ENCODE measurements at places on chromosomes 16 and 17.

DNA sequence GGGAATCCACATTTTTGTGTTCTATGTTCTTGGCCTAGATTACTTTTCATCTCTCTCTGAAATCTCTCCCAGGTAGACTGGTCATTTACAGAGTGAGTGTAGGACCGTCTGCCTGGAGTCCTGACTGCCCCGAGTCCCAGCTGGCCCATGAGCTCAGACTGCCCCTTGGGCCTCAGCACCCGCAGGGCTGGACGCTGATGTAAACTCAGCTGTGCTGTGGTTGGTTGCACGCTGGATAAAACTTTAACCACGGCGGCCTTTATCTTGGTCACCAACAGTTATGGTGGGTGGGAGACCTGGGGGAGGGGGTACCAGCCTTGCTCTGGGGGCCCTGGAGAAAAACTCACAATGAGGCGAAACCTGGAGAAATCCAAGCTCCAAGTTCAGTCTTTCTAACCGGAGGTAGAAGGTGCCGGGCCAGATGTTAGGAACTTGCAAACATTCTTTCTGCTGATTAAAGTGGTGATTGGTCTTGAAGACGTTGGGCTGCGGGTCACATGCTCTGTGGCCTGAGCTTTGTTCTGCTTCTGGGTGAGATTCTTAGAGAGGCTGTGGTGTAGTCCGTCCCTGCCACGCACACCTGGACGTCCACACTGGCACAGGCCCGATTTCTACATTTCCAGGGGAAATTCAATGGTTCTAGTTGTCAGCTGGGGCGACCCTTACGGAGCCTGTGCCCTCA lies 6.9 kb downstream of the METRNL start:
- DNase-seq: no peak

- DNase-seq: no peak
Measured at GRCh38 chr17:40343219-40344119, 21.1 kb downstream of the GJD3 start.

DNA sequence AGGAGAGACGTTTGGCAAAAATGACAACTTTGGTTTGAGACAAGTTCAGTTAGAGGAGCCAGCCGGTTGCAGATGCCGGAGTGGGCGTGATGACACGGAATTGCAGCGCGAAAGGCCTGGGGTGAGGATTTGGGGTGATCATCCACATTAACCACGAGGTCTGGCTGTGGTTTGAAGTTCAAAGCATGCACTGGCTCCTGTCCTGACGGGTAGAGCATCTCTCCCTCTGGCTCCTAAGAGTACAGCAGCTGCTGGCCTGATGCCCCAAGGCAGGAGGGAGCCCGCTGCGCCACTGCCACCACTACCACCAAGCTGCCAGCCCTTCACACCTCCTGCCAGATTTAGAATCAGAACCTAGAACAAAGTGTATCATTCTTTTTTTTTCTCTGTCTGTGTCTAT lies 3.7 kb downstream of the RHBDL3 start:
- DNase-seq: no peak

DNA sequence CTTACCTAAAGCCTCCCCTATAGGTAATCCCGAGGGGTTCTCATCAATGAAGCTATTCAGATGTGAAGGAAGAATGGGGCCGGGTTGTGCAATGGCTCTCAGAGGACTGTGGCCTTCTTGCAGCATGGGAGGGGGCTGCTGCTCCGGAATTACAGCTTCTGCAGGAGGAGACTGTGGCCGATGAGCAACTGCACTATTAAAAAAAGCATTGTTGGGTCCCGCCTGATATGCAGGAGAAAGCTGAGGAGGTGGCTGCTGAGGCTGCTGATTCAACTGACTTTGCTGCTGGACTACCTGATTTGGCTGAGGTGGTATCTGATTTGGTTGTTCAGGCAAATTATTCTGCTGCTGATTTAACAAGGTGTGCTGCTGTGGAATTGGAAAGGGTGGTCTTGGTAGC lies 64.8 kb downstream of the CACNG1 start:
- no peak for DNase-seq

GRCh38 chr16:80046848-80047247 lies 446.3 kb upstream of the MAF start:
- no peak for DNase-seq

- DNase-seq: no peak
Measured at GRCh38 chr16:55058576-55058975, 127.9 kb downstream of the IRX5 start.

- no peak for DNase-seq
Measured at GRCh38 chr17:36500745-36501225, 14.3 kb downstream of the ZNHIT3 start.

All from stimulated activated CD4-positive, alpha-beta T cell treated with anti-CD3 and anti-CD28 coated beads, Interleukin-1b, Interleukin-23, amount 100 ng/mL, for 24 hours (primary cell).